Cortex of kidney (tissue), 1 donor: ENCODE measurements at places on chromosomes 6 and 20.

DNA sequence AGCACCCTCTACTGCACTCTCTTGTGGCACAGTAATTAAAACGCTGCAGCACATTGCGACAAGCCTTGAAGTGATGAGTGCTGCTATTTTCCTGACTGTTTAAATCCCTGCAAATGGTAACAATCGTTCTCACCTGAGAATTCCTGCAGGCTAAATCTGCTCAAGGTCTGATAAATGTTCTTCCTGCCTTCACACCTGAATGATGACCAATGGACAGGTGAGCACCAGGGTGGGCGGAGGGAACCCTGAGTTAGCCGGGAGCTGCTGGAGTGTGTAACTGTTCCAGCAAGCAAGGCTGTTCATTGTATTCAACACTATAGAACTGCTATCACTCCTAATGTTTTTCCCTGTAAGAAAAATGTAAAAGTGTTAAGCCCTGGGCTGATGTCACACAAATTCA, 4.0 kb downstream of the DACT2 start:
- DNase-seq = no peak

DNA sequence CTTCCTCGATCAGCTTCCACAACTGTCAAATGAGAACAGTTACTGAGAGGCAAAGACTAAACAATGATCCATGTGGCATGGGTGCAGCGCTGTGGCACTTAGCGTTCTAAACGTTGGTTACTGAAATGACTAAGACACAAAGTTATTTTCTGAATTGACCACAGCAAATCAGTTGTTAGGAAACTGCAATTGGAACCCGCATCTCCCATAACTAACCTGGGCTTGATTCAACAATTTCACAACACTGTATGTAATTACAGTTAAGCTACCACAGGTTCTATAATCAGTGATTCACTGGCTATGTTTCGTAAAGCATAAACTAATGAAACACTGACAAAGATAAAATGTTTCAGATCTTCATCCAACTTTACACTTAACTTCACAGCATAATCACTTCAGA, 12.5 kb downstream of the WDR27 start:
- no peak for DNase-seq

DNA sequence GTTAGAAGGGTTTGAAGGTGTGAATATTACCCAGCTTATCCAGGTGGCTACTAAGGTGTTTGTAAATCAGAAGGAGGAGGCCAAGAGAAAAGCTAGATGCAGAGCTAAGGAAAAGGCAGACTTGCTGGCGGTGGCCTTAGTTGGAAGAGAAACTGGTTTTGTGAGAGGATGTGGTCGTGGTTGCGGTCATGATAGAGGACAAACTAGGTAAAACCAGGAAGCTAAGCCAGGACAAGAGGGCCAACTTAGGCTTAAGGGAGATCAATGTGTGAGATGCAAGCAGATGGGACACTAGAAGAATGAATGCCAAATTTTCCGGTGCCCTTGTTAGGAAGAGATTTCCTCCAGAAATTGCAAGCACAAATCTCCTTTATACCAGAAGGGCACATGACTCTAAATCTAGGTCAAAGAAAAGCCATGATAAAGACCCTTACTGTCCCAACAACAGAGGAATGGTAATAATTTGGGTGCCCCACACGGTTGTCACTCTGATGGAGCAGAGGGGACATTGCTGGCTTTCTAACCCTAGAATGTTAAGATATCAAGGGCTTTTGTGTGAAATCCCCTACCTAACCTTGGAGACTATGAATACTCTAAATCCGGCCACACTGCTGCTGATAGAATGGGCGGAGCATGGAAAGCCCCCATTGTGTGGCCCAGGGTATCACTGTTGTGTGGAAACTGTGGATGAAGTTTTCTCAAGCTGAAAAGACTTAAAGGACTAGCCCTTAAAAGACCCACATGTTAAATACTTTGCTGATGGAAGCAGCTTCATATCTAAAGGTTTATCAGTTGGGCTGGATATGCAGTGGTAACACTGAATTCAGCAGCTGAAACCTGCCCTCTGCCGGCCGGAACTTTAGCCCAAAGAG, 7.8 kb downstream of the IL22RA2 start:
- no peak for DNase-seq

DNA sequence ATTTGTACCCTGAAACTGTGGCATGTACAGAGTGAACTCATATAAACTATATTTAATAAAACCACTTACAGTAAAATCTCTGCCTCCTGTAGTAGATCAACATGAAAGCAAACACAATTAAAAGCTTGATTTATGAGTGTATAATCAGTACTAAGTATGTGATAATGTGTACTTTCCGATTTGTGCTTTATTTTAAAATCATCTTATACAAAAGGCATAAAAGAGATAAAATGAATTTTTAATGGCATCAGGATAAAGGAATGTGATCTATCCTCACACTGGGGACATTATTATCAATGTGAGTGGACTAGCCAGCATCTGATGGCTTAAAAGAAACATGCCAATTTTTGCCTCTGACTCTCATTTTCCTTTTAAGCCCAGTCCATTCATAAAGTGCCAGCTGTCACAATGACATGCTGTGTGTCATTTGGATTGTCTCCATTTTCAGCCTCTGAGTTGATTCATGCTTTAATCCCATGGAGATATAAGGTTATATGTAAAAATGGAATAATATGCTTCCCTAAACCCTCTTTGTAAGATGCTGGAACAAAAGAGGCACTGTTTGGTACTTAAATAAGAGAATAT, 831.6 kb upstream of the EYS start:
- DNase-seq = no peak

- DNase-seq = no peak
These were observed 5.4 kb downstream of the DSE start for GRCh38 chr6:116376149-116376548.

DNA sequence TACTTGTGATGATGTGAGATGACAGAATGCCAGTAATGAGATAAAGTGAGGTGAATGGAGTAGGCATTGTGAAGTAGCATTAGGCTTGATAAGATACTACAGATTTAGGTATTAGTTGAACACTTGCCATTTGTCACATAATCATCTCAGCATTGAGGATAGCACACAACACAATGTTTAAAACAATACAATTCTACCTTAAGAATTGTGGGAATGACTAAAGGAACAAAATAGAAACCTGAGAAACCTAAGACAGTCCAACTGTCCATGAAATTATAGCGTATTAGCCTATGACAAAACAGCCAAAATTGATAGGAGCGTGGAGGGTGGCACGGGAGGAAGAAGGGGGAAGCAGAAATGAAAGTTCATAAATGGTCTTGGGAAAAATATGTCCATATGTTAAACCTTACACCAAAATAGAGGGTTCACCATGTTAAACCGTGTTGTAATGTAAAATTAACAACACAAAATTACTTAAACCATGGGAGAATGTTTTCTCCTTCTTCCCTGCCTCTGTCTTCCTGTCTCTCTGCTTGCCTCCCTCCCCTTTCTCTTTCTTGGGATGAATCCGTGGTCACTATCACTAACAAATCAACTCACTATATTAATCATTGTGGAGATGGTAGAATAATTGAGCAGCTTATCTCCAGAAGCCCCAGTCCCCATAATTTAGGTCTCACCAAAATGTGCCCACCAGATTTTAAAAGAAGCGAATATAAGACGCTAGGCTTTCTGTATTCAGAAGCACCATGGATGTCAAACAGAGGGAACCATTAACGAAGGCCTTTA, 33.0 kb upstream of the HFE start:
- DNase-seq = no peak

GRCh38 chr20:44083220-44083933, 103.6 kb downstream of the JPH2 start:
- DNase-seq = no peak

- no peak for DNase-seq
These were observed 143.5 kb upstream of the MARCKS start for GRCh38 chr6:113713665-113714064.

- no peak for DNase-seq
These were observed 397.2 kb downstream of the BCKDHB start for GRCh38 chr6:80503660-80504059.

DNA sequence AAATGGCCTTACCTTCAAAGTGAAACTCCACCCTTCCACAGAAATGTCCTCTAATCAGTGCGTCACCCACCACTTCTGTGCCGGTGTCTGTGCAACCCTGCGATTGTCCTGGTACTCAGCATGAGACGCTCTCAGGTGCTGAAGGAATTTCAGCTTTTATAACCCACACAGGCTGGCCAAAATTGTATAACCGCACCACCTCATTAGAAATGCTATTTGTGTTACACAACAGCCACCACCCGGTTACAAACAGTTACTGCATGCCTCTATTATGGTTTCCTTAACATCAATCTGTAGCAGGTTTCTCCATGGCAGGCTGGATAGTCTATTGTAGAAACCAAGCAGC, 51.5 kb downstream of the SLC23A2 start:
- no peak for DNase-seq

DNA sequence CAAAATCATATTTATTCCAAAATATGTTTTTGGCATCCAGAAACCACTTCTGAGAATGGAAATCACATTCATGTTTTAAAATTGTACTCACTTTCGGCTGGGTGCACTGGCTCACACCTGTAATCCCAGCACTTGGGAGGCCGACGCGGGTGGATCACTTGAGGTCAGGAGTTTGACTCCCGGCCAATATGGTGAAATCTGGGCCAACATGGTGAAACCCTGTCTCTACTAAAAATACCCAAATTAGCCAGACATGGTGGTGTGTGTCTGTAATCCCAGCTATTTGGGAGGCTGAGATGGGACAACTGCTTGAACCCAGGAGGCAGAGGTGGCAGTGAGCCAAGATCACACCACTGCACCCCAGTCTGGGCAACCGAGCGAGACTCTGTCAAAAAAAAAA, 580.7 kb downstream of the MAFB start:
- no peak for DNase-seq

DNA sequence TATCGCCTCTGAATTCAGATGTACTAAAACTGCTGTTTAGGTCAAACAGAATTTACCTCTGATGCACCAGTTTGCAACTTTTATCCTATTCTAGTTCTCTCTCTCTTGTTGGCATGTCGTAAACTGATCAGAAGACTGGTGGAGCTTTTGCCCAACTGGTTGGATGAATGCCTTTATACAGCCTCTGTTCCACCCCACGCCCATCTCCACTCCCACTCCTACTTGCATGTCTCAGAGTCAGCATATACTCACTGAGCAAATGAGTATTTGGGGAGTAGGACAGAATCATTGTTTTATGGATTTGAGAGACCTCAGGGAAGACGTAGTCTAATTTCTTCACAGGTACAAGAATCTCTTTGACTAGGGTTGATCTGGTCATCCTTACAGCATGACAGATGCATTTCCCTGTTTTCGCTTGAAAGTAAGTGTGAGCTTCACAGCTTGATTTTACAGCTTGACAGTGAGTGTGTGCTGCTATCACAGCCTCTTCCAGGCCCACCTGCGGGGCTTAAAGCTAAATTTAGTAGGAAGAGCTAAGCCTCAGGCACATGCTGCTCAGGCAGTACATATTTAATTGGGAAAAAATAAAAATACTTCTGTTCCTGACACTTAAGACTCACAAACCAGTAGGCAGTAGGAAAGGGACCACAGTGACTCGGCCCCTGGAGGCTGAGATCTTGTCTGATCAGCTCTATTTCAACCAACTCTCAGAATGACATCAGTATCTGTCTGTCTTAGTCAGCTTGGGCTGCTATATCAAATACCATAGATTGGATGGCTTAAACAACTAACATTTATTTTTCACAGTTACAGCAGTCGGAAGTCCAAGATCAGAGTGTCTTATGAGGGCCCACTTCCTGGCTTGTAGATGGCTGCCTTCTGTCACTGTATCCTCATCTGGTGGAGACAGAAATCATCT, 30.4 kb downstream of the TRMT6 start:
- no peak for DNase-seq

DNA sequence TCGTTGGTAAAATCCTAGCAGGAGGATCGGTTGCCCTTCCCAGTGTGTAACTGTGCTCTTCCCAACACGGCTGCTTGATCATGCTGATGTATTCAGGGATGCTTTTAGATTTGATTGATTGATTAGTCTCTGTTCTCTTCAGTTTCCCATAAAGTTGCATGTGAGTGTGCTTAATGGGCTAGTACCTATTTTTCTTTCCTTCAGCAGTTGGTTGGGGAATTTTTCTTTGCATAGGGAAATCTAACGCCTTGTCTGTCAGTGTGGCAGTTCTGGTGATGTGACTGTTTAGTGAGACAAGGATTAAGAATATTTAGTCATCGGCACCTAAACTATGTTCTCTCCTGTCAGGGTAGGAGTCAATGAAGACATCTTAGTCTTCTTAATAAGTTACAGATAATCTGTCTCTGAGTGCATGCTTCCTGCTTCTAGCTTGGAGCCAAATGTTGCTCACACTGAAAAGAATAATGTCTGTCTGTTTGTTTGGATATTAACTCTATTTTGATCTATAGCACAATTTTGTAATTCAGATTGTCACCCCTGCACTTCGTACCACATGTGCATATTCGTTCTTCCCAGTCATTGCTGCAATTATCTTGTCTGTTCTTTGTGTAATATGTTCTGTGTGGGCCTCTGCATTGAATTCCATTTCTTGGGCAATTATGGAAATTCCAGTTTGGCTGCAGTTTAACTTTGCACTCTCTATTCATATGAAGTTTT, 169.9 kb downstream of the EDN1 start:
- DNase-seq = no peak

- DNase-seq = no peak
These were observed 260.4 kb upstream of the THEMIS start for GRCh38 chr6:128161263-128161662.

- DNase-seq = no peak
These were observed 42.0 kb upstream of the RSPO3 start for GRCh38 chr6:127076466-127076865.

GRCh38 chr6:111430605-111431376, 52.2 kb downstream of the REV3L start:
- no peak for DNase-seq

GRCh38 chr6:167296902-167297301, 5.8 kb downstream of the UNC93A start:
- DNase-seq = no peak

DNA sequence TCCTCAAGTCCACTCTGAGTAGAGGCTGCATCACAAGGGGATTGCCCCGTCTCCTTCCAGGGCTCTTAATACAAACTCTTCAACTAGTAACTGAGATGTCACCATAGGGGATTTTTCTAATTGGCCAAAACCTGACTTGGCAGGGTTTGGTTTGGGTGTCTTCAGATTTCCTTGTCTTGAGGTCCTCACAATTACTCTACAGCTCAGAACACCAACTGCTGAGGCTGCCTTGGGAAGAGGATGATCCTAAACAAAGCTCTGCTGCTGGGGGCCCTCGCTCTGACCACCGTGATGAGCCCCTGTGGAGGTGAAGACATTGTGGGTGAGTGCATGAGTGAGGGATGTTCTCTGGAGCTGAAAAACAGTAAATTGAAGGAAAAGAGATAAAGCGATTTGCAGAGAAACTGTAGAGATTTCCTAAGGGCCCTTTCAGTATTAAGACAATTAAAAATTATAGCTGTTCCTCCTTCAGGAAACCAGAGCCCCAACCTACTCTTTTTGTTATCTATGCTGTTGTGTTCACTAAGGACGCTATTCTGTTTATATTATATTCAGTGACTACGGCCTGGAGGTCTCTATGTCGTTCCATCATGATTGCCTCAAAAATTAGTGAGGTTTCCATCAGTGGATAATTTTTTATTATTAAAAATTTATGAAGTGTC, at the start of gene HLA-DQA1:
HLA-DQA1 (plus strand) TSS at position 188 of the 662 bp plus-strand sequence; CDS start at position 241, 53 bp downstream.
- no peak for DNase-seq

GRCh38 chr20:55160996-55161395, 685.6 kb downstream of the DOK5 start:
- no peak for DNase-seq

GRCh38 chr6:130537447-130537846, 171.6 kb downstream of the TMEM200A start:
- no peak for DNase-seq
